Activated B cell treated with CpG ODN at 0.5 μM for 24 hours (primary cell): ENCODE measurements at places on chromosomes 3 and 15.

DNA sequence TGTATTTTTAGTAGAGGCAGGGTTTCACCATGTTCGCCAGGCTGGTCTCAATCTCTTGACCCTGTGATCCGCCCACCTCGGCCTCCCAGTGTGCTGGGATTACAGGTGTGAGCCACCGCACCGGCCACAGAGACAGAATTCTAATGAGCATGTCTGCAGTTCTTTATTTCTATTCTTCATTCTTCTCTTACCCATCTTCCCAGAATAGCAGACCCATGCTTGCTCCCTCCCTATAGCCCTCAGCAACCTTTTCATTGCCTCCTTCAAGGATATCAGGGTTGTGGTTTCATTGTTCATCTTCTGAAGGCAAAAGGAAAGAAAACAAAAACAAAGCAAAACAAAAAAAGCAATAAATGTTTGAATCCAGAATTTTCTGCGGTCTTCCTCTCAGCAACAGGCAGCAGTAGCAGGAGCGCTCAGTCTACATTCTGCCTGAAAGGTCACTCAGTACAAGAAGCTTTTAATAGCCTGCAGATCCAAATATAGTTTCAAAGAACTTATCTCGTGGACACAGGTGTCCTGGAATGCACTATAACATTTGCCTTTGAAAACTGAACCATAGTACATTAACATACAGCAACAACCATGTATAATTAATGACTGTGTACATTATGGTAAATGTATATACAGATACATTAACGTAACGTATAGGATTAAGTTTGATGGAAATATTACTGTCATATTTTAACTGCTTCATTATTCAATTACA, at the start of gene SMCO1:
Gene SMCO1 (minus strand): TSS at position 434 of the 709 bp plus-strand sequence. CDS start 137 bp downstream, at position 297.
- DNase-seq: no peak

DNA sequence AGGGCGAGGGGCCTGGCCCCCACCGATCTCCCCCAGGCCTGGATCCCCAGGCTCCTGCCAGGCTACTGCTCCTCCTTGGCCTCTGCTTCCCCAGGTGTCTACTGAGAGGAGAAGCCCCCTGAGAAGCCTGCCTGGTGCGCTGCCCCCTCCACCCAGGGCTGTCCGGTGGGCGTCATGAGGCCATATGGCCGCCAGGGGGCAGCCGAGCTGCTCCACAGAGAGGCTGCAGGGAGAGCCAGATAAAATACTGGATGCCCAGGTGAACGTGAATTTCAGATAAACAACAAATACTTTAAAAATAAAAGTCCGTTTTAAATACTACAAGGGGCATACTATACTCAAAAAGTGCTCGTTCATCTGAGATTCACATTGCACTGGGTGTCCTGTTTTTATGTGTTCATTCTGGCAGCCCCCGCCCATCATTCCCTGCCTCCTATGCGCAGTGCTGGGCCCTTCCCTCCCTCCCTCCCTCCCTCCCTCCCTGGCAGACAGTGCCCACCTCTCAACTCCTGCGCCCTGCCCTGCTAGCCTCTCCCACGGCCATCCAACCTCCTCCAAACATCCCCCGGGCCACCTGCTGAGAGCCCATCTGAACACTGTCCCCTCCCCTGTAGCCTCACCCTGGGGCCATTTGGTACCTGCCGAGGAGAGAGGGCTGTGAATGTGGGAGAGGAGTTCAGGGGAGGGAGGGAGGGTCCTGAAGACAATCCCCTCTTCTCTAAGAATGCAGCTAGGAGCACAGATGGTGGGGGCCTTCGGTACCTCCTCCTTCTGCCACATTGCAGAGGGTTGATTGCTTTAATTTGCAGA, 29.6 kb downstream of the PSTPIP1 start:
- peak; percentile 69 for DNase-seq

DNA sequence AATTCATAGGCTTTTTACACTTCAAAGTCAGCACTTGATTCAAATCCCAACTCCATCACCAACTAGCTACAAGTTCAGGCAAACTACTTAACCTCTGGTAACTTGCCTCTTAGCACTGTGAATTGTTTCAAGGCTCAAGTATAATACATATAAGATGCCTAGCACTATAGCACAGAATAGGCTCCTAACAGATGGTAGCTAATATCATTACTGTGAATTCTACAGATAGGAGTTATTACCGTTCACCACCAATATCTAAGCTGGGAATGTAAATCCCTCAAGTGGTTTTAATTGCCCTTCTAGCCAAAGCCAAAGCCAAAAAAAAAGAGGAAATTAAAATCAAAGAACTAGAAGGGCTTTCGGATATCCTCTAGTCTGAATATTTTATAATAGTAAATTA, 15.4 kb downstream of the DLG1 start:
- DNase-seq: no peak

- DNase-seq: no peak
Measured at GRCh38 chr3:55205990-55206389, 278.1 kb upstream of the LRTM1 start.

GRCh38 chr15:67915461-67916374, 75.9 kb upstream of the RNU6-1 start:
- DNase-seq: no peak

GRCh38 chr15:101037090-101037830, 118.1 kb downstream of the LRRK1 start:
- DNase-seq: no peak
